ELF-1 (cell line): ENCODE measurements at places on chromosomes 1 and 21.

DNA sequence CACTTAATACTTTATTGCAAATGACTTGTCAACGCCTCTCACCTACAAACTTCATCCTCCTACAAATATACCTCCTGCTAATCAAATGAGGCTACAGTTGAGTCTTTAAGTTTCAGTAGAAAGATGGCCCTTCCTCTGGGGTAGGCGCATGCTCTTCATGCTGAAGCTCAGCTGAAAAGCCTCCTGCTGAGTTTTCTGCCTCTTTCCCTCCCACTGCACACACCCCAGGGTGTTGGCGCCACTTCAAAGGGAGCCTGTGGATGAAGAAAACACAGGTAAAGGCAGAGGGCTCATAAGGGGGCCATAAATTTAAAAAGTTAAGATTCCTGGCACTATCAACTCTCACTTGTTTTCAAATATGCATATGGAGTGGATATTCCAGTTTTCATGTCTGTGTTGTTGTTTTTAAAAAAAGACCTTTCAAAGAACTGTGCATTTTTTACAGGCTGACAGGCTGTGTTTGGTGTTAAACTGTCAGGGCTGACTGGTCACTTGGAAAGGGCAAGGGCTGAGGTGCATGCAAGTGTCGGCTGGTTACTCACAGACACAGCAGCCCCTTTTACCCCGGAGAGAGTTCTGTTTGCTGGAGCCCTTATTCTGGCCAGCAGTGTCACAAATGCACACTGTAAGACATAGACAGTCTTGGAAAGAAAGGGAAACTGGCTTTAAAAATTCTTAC is 42.9 kb upstream of the LGALS8 start:
- DNase-seq, result no peak

DNA sequence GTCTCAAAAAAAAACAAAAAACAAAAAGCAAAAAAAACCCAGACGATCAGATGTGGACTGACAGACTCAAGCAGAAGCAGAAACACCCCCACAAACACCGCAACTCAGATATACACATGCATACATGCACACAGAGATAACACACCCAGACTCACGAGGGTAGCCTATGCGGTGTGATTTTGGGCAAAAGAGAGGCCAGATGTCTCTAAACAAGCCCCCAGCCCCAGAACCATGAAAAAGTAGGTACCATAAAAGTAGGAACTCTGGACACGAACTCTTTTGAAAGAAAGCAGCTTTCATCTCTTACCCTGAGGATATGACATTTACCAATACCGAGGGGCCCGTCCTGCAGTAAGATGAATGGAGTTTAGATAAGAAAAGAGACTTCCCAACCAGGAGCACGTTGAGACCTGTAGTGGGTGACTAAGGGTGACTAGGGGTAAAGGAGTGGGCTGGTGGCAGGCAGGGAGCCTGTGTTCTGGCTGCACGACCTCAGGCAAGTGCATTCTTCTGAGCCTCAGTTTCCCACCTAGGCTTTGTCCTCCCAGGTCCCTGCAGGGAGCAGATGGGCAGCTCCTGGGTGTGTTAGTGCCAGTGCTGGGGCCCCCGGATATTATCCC is 1.5 kb upstream of the TINAGL1 start:
- DNase-seq, result no peak

GRCh38 chr1:233361876-233362275 is 34.4 kb downstream of the MAP3K21 start:
- peak; percentile 59 for DNase-seq

- no peak for DNase-seq
Measured at GRCh38 chr1:11395616-11396015, 83.3 kb upstream of the DISP3 start.

DNA sequence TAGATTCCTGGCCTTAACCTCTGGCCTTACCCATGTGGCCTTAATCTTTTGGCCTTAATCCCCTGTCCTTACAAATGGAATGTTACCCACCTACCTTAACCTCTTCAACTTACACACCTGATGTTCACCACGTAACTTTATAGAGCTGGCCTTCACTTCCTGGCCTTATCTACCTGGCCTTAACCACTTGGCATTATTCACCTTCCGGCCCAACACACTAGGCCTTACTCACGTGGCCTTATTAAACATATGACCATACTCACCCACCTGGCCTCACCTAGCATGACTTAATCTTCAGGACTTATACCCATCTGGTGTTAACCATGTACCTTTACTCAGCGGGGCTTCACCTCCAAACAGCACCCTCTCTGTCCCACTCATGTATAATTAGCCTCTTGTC is 41.7 kb downstream of the EXOC8 start:
- no peak for DNase-seq

DNA sequence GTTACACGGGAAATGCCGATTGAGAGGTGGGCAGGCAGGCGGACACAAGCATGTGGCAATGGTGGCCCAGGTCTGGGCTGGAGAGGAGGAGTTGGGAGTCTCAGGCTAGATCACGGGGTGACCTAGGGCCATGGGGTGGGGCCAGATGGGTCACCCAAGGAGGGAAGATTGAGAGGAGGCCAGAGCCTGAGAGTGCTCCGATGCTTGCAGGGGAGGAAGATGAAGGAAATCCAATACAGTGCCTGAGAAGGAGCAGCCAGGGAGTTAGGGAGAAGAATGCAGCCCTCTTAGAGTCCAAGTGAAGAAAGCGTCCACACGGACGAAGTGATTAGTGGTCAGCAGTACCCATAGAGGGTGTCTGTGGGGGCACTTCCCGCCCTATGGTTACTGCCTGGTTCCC is 61.4 kb upstream of the FAM3B start:
- DNase-seq, result no peak

DNA sequence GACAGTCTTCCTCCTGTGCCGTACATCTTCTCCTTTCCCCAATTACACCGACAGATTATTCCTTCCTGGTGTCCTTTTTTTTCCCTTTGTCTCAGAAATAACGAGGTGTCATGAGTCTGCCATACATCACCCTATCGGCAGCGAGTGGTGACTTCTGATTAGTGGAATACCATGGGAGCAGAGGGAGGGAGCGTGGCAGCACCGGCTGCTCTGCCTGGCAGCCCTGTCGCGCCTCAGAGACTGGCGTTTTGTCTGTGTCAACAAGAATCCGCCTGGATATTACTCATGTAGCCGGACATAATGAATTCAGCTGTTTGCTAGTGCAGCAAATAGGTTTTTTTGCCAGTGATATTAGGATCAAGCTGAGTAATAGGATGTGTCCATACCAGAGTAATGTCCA is 51.8 kb downstream of the UTP25 start:
- DNase-seq, result no peak

GRCh38 chr1:154682254-154682653 is 74.3 kb upstream of the ADAR start:
- DNase-seq, result no peak

DNA sequence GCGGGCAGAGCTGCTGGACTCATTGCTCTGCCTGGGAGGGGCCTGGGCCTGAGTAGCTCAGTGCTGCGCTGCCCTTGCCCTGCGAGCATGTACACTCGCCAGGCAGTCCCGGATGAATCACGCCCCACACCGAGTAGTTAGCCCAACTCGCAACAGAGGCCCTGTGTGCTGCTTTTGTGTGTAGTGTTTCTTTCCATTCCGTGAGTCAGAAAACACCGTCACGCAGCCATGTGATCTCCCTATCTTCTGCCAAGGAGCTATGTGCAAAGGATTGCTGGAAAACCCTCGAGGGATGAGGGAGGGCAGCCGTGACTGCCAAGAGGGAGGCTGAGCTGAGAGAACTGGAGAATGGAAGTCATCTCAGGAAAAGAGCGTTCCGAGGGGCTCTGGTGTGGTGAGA is 37.3 kb downstream of the NENF start:
- DNase-seq, result peak; percentile 32

GRCh38 chr1:58412071-58412580 is 134.4 kb downstream of the OMA1 start:
- peak; percentile 44 for DNase-seq

DNA sequence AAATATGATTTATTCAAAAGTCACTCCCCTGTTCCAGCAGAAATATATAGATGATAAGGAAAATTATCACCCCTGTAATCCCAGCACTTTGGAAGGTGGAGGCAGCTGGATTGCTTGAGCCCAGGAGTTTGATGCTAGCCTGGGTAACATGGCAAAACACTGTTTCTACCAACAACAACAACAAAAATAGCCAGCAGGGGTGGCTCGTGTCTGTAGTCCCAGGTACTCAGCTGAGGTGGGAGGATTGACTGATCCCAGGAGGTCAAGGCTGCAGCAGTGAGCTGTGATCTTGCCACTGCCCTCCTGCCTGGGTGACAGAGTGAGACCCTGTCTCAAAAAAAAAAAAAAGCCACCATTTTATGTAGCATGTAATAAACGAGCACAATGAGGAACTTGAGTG is 1546.5 kb downstream of the NCAM2 start:
- DNase-seq, result no peak

- no peak for DNase-seq
Measured at GRCh38 chr1:65882076-65882475, 89.4 kb downstream of the PDE4B start.
